ENCODE measurements at places on chromosomes 12 and 14.

DNA sequence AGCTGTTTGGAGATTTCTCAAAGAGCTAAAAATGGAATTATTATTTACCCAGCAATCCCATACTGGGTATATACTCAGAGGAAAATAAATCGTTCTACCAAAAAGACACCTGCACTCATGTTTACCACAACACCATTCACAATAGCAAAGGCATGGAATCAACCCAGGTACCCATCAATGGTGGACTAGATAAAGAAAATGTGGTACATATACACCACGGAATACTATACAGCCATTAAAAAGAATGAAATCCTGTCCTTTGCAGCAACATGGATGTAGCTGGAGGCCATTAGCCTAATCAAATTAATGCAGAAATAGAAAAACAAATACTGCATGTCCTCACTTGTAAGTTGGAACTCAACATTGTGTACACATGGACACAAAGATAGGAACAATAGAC is 37.9 kb downstream of the WBP11 start:
- no peak for DNase-seq

GRCh38 chr14:52279408-52279807 is 11.9 kb downstream of the PTGDR start:
- DNase-seq, result no peak

DNA sequence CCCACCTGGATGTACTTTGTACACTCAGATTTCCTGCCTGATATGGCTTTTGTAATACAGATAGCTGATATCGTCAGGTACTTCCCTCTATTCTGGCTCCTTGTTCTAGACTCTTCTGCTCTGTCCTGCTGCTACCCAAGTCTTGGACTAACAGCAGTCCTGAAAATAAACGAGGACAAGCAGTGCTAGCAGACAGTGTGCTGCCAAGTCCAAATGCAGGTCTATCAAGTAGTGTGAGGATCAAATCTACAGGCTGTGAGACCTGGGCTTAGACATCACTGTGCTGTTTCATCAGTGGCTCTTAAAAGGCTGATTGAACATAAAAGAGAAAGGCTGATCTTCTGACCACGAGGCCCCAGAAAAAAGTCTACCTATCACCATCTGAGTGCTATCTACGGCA is 418.1 kb downstream of the APAF1 start:
- no peak for DNase-seq

DNA sequence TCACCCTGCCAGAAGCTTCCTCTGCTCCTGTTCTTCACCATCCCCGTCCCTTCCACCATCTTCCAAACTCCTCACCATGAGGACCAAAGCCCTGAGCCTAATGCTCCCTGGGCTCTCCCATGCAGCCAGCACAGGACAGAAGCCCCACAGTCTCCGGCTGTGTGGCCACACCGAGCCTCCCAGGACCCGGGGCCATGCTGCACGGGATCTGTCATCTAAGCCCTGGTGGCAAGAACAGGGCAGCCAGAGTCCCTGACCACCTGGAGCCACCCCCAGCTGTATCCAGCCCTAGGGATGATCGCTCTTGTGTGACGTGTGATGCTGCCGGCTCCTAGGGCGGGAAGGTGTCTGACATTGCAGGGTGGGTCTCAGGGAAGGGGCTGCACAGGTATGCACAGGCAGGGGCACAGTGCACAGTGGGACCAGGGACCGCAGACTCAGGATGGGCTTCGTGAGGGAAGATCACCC is 8.1 kb downstream of the TMEM179 start:
- no peak for DNase-seq

GRCh38 chr14:55111122-55111708 is 17.8 kb upstream of the LGALS3 start:
- no peak for DNase-seq

DNA sequence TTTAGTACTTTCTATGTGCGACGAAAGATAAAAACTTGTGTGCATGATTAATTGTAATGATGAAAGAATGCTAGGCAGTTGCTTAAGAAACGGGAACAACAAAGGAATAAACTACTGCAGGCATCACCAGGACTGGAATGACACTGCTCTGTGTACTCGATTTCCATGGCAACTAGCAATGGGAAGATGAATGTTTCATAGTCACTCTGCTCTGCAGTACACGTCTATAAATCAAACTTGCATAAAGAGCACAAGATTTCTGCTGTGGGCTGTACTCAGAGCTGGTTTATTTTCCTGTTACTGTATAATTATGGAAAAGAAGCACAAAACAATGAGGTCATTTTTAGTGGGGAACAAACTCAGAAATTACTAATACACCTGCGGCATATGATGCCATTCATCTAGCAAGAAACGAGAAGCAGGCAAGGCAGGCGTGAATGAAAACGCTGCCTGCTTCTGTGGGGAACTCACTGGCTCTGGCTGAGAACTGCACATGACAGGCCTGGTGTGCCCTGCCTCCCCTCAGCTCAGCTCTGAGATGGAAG is 41.8 kb downstream of the EFCAB11 start:
- no peak for DNase-seq

DNA sequence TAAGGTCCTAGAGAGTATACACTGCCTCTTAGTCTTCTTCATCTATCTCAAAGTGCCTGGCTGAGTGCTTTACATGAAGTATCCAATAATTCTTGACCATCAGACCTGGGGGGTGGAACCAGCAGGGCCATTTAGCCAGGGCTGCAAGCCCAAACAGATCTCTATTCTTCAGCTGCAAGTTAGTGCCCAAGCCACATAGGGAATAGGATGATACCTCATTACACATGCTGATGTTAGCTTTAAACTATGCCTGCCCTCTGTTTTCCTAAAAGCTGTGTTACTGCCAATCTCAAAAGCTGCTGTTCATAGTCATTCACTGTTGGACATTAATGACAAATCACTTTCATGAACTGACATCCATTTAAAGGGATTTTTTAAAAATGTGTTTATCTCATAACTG is 16.7 kb upstream of the IFNG start:
- no peak for DNase-seq

GRCh38 chr14:21026988-21027315 is 2.1 kb upstream of the NDRG2 start:
- no peak for DNase-seq

GRCh38 chr12:96261557-96261956 is 67.4 kb downstream of the ELK3 start:
- no peak for DNase-seq

DNA sequence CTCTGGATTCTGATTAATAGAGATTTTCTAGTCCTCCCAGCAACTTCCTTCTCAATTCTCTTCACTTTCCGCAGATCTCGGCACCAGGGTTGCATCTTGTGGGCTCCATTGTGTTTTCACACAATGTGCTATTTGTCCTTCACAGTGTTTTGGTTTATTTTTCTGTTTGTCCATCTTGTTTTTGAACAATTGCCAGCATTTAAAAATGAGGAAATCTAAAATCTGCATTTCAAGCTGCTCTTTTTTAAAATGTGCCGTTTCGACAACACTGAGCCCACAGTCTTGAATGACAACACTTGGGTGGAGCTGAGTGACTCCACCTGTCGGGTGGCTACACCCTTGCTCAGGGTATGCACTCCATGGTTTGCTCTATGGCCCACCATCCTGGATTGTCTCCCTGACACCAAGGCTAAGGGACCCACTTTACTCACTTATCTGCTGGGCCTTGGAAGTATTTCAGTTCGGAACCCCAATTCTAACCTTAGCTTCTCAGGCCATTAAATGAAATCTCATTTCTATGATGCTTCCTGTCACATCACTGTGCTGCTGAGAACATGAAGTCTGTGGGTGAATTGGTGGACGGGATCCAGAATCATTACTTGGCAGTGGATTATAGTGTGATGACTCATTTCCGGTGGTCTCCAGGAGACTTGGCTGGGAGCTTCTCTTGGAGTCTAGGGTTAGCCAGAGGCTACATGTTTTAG is 3.4 kb upstream of the MYRFL start:
- no peak for DNase-seq

DNA sequence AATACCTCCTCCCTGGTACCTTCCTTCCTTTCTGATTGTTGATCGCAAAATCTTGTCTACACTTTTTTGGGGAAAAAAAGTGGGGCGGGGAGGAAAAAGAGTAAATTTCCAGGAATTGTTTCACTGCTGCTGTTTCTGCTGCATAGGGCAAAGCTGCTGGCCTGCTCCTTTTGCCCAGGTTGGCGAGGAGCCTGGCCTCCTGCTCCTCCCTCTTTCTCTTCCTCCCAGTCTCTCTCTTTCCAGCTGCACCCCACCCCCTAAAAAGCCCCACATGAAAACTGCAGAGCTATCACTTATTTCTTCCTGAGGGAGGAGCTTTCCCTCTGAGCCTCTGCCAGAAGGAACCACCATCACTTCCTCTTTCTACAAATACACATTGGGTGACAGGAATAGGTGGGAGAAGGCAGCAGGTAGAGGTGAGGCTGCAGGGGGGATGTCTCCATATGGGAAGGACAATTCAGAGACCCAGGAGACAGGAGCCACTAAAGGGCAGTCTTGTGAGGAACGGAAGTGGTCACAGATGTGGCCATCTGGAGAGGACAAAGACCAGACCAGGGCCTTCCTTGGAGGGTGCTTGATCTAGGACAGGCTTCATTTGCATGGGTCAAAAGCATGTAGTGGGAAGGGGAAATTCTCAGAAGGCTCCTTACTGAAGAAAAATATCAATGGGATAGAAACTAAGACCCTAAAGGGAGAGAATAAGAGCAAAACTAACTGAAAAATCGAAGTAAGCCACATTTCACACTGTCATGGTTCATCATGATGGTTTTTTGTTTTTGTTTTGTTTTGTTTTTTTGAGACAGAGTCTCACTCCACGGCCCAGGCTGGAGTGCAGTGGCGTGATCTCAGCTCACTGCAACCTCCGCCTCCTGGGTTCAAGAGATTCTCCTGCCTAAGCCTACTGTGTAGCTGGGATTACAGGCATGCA is 14.8 kb downstream of the ZBTB39 start:
- DNase-seq, result no peak

- DNase-seq, result no peak
These were observed 380.0 kb downstream of the LRFN5 start for GRCh38 chr14:41986700-41987099.

DNA sequence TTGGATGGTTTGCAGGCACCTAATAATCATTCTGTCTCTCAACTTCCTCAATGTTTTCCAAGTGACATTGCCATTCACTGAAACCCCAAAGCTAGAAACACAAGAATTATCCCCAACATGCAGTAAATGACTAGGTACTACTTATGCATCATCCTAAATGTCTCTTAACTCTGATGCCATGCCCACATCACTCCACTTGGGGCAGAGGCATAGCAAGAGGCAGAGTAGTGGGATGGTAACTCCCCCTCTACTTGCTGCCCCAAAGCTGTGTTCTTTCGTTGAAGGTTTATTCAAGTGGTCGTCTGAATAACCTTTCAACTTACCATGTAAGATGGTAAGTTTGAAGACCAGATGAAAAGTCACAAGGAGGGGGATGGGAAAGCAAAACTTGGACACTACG is 77.9 kb upstream of the SOX5 start:
- no peak for DNase-seq

GRCh38 chr14:81408595-81408994 is 8.5 kb upstream of the STON2 start:
- DNase-seq, result no peak

DNA sequence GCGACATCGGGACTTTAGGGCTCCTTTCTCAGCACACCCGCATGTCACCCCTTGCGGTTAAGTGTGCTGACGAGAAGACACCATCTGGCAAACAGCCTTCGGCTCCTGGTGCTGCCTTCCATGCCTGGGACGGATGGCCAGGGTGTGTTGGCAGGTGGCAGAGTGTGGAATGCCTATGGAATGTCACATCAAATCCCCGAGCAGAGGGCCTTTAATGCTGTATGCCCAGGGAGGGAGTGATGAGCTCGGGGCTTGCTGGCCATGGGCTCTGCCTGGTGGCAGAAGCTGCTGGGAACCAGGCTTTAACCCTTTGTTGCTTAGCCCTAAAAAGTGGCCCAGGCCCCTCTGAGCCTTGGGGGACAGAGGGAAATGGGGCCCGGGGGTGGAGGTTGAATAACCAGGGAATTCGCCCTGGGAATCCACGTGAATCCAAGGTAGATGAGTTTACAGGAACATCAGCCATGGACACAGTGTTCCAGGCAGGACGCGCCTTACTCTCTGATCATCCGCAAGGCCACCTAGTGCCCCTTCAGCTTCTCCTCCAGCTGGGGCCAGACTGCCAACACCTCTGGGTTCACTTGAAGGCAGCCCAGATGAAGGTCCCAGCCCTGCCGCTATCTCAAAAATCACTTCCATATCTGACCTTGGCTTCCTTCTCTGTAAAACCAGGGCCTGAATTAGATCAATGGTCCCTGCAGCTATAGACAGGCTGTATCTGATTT is 17.4 kb downstream of the FAM181A start:
- DNase-seq, result no peak

GRCh38 chr12:125194987-125195386 is 129.8 kb downstream of the AACS start:
- DNase-seq, result no peak

GRCh38 chr12:133204264-133204603 is 22.9 kb downstream of the ZNF268 start:
- no peak for DNase-seq

DNA sequence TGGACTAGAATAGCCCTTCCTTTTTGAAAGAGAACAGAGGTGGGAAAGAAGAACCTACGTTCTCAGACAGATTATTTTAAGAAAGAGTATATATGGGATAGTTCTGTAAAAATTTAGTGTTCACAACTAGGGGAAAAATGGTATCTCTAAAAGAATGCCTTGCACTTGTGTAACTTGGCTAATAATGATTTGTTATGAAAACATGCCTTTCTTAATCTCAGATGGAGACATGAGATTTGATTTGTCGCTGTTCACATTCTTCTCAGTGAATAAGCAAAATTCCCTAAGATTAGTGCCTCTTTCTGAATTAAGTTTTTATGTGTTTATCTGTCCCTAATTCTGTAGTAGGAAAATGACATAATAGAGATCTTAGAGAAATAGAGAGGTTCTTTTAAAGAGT is 100.8 kb downstream of the USP15 start:
- DNase-seq, result no peak

DNA sequence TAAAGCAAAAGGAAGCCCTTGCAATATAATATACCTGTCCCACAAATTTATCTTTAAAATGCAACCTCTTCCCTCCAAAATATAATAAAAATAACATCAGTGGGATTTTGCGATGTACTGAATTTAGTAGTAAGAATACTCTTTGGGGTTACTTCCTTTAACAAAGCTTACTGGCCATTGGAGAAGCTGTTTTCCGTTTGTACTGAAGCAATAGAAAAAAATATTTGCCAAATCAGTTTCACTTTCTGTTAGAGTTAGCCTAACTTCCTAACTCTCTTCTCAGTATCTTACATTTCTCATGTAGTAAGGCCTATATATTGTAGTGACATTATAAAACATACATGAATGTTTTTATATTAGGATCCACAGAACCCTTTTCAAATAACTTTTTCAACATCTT is 3.7 kb downstream of the MAX start:
- no peak for DNase-seq

Measured in stimulated activated CD4-positive, alpha-beta T cell treated with anti-CD3 and anti-CD28 coated beads, TNF-alpha, amount 100 ng/mL, for 1 hour (primary cell).